ENCODE measurements at places on chromosomes 16 and 17.

DNA sequence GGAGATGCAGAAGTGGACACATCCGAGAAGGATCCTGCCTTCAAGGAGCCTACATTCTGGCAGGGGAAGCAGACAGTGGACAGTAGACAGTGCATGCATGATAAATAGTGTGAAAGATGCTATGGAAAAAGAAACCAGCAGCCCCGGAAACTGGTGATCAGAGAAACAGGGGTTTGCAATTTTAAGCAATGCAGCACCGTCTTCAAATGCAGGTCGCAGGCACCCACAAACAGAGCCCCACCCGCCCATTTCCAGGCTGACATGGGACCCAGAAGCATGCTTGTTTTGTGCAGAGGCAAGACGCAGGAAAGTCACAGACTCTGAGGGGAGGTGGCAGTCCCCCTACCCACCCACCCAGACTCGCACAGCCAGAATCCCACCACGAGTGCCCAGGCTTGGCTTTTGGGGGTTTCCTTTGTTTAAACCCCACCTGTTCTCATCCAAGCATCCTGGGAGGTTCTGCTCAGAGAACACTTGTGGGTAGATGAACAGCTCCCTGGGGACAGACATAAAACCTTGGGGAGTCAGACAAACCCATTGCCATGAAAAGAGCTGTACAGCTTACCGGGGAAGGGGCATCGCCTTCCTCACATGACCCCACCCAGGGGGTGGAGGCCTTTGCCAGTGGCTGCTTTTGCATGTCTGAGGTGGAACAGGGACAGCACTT lies 114.3 kb downstream of the MGAT5B start:
- no peak for DNase-seq

DNA sequence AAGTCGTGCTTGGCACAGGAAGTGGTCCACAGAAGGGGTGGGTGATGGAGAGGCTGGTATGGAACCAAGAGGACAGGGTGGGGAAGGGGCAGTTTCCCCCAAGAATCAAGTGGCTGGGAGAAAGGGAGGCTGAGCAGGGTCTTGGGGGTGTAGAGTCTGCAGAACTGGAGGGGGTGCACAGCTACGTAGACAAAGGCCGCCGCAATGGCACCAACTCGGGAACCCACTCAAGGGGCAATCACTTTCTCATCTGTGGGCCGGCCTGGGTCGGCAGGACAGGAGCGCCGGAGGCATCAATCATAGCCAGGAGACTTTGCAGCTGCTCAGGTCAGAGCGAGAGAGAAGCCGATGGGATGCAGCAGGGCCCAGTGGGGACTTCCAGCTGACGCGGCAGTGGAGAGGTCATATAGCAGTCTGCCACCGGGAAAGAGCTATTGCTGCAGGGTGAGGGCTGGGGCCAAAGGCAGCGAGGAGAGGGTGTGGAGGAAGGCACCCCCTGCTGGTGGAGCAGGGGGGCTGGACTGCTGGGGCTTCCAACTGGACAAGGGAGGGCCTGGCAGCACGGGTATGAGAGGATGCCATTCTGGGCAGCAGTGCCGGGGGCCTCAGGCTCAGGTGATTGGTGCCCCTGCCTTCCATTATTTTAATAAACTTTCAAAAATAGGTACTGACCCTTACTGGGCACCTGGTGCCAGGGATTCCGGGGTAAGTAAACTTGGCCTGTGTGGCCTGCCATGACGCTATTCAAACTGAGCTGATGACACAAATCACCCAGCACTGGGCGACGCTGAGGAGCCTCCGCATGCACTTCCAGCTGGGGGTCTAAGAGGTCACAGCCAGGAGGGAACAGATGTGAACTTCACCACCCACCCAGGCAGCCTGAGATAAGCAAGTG lies 52.5 kb upstream of the MTSS2 start:
- DNase-seq = peak; percentile 62

DNA sequence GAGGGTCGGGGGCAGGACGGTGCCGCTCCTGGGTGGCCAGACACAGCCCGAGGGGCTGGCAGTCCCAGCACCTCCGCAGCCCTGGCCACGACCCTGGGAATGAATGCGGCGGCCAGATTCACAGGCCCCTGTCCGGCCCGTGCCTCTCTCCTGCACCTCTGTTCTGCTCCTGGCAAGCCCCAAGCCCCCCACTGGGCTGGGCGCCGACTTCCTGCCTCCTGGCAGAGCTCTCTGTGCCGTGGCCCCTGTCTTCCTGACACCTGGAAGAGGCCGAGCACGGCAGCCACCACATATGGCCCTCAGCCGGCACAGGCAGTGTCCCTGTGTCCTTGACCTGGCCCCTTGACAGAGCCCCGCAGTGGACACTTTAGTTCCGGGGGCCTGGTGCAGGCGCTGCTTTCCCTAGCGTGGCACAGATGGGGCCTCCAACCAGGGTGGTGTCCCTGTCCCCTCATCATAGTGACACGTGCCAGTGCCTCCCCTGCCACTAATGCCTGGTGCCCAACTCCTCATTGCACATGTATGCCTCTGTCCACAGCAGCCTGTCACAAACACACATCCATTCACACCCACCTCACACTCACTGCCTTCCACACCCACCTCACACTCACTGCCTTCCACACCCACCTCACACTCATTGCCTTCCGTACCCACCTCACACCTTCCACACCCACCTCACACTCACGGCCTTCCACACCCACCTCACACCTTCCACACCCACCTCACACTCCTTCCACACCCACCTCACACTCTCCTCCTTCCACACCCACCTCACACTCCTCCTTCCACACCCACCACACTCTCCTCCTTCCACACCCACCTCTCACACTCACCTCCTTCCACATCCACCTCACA lies 110.6 kb upstream of the PLCG2 start:
- DNase-seq = no peak

DNA sequence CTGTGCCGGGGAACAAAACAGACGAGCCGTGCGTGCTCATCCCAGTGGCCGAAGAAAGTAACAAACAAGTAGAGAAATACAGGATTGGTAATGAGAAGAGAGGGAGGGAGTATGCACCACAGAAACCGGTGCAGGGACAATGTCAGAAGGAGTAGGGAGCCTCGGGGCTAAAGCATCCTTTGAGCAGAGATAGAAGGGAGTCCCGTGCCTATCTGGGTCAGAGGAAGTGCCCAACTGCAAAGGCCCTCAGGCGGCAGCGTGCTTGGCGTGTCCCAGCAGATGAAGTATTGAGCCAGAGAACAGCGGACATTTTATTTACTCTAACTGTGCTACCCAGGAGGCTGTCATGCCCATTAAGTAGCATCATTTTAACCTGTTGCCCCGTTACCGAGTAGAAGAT lies 114.9 kb upstream of the CACNG5 start:
- no peak for DNase-seq

GRCh38 chr17:39972271-39972670 lies 8.3 kb upstream of the PSMD3 start:
- DNase-seq = peak; percentile 13

DNA sequence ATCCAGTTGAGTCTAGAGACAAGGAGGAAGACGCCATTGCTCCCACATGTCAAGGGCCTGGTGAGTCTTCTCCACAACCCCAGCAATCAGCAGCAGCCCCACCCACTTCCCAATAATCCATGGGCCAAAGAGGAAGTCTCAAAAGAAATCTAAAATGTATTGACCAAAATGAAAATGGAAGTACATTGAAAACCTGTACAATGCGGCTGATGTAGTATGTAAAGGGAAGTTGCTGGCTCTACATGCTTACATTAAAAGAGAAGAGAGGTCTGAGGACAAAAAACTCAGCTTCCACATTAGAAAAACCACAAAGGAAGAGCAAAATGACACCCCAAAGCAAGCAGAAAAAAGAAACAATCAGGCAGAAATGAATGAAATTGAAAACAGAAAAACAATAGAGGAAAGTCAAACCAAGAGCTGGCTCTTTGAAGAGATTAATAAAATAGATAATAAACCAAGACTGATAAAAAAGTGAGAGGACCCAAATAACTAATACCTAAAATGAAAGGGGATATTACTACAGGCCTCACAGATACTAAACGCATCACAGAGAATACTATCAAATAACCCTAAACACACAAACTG lies 100.6 kb upstream of the METRNL start:
- no peak for DNase-seq

- no peak for DNase-seq
These were observed 45.6 kb upstream of the CLEC18B start for GRCh38 chr16:74466872-74467271.

DNA sequence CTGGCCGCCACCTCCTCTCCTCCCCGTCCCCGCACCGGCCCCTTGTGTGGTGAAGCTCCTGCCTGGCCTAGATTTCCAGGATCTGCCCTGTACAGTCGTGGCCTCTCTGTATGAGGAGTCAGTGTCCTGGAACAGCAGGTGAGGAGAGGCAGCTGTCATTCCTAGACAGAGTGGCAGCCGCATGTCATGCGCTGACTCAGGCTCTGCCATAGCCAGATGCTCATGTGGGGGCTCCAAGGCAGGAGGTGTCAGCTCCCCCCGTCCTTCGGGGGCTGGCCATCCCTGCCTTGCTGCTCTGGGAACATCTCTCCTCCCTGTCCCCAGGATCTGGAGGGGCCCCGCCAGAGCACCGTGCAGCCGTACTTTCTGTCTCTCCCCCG lies 60.4 kb downstream of the BAIAP2 start:
- DNase-seq = peak; percentile 4

DNA sequence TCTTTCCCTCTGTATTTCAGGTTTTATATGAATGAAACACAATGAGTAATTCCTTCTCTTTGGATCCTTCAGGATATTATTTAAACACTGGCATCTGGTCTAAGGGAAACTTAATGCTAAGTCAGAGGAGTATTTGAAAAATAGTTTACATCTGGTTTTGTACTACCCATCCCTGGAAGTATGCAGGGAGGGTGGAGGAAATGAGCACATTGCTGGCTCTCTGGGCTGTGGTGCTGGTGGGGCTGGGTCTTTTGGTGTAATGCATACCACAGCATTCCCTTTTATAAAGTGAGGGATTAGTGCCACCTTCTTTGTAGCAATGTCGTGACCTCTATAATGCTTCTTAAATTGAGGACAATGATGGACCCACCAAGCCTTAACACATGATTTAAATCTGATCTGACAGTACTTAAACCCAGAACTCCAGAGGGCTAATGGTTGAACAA lies 105.5 kb upstream of the AXIN2 start:
- DNase-seq = peak; percentile 29

- no peak for DNase-seq
These were observed 29.9 kb downstream of the CIBAR2 start for GRCh38 chr16:85082173-85083050.

DNA sequence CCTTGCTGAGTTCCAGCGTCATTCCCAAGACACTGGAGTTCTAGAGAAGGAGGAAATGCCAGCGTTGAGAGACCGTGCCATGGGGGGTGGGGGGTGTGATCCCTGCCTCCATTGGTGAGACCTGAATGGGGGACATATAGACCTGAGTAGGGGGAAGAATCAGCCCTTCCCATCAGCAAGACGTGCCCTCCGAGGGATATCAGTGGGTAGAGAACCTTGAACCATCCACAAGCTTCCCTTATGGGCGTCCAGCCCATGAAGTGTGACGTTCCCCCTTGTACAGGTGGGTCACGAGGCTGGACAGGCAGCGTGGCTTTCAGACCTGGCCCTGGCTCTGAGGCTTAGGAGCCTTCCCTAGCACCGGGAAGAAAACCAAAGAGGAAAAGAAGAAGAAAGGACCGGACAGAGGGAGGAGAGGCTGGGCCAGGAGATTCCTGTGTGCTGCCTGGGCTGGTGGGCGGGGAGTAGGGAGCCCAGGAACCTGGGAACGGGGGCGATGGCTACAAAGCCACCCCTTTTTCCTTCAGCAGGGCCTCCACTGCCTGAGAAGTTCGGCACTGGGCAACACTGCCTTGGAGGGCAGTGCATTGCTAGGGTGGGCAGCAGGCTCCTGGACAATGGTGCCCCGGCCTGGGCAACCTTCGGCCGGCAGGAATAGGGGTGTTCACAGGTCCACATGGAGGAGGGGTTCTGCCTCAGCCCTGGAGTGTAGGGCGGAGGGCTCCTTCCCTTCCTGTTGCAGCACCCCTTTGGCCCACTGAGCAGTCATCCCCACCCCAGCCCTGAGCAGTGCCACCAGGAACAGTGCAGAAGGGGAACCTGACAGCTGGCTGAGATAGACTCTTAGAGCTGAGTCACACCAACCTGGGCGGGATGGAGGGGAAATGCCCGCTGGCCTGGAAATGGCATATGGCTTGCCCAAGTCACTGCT lies 7.2 kb downstream of the RAB11FIP4 start:
- DNase-seq = no peak

DNA sequence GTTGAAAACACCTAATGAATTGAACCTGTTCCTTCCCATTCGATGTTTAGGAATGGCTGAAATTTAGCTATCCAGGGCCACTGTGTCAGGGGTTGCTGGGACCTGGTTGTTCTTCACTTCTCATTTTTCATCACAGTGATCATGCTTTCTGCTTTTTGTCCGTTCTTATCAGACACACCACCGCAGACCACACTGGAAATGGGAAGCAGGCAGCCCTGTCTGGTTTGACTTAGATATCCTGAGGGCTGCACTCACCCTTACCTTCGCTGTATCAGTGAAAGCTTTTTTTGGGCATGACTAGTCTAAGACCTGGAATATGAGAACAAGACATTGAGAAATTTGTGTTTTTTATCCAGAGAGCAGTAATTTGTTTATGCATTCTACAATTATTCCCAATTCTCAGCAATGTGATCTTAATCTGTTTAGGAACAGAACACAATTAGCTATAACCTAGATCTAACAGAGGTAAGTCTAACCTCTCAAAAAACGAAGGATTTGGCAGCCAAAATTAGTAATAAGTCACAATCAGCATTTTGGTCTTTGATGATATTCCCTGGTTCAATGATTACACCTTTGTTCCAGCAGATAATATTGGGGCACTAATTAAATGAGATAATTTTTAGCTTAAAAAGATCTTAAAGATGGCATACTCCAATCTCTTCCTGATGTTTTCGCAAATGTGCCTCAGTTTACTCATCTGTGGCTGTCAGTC lies 126.0 kb upstream of the GOT2 start:
- no peak for DNase-seq

GRCh38 chr16:86227801-86228200 lies 282.5 kb upstream of the FOXF1 start:
- DNase-seq = peak; percentile 79

GRCh38 chr17:69047368-69048263 lies 13.1 kb downstream of the ABCA9 start:
- DNase-seq = peak; percentile 64

GRCh38 chr16:85079785-85080570 lies 32.3 kb downstream of the CIBAR2 start:
- DNase-seq = no peak

DNA sequence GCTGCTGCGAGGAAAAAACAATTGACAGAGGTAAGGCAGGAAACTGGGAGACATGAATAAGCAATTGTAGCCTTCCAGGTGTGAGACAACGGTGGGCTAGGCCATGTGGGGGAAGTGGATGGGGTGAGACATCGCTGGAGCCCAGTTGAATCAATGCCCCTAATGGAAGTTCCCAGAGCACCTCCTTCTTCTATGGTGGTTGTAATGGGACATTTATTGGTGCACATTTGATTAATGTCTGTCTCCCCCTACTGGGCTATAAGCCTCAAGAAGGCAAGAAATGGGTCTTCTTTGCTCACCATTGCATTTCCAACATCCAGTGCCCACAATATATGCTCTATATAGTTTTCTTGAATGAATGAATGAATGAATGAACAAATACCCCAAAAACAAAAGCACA lies 22.7 kb upstream of the CD300E start:
- no peak for DNase-seq

Measured in fibroblast of upper back skin (primary cell).